Activated CD4-positive, alpha-beta T cell treated with anti-CD3 and anti-CD28 coated beads, Interleukin-2, amount 10 ng/mL, durations not matched to agents 7 days and 5 days (primary cell): ENCODE measurements at places on chromosomes 12 and 14. TPM values are rescaled to one million over a fixed set of nuclear protein-coding genes. Genes with fewer than 3 reads are reported as not detected.

Gene SALL2
- 1.9 TPM for total RNA-seq

Gene BCL2L14
- total RNA-seq: 8.0 TPM

Gene ACRBP
- total RNA-seq: 1.6 TPM

Gene APOF
- not detected for total RNA-seq

Gene SERPINA1
- 4.1 TPM for total RNA-seq

Gene CLEC12A
- total RNA-seq: 0.83 TPM

Gene NANOG
- not detected for total RNA-seq

Gene RFX4
- not detected for total RNA-seq

Gene SAMD4A
- 0.62 TPM for total RNA-seq

Gene RPGRIP1
- not detected for total RNA-seq

Gene KLRD1
- 0.27 TPM for total RNA-seq

Gene DPPA3
- total RNA-seq: not detected

Gene AMHR2
- not detected for total RNA-seq

Gene TMEM132D
- not detected for total RNA-seq

Gene STRAP
- total RNA-seq: 80.2 TPM

Gene TSPAN8
- not detected for total RNA-seq

Gene CACNA1C
- total RNA-seq: 0.15 TPM

Gene CHGA
- not detected for total RNA-seq

Gene KRT8
- total RNA-seq: 0.15 TPM

Gene VTI1B
- total RNA-seq: 62.7 TPM

Gene FOXN4
- total RNA-seq: not detected
